Left ventricle myocardium inferior (tissue), 1 donor: ENCODE measurements at places on chromosomes 6 and 20. TPM values are rescaled to one million over a fixed set of nuclear protein-coding genes. Genes with fewer than 3 reads are reported as not detected.

SERPINB1 gene
- 23.4 TPM for total RNA-seq

CDYL gene
- total RNA-seq, result 27.7 TPM

MYLK2 gene
- total RNA-seq, result 0.25 TPM

SUPT3H gene
- total RNA-seq, result 2.6 TPM
